Endothelial cell (in vitro differentiated cells): ENCODE measurements at places on chromosomes 5 and 9.

DNA sequence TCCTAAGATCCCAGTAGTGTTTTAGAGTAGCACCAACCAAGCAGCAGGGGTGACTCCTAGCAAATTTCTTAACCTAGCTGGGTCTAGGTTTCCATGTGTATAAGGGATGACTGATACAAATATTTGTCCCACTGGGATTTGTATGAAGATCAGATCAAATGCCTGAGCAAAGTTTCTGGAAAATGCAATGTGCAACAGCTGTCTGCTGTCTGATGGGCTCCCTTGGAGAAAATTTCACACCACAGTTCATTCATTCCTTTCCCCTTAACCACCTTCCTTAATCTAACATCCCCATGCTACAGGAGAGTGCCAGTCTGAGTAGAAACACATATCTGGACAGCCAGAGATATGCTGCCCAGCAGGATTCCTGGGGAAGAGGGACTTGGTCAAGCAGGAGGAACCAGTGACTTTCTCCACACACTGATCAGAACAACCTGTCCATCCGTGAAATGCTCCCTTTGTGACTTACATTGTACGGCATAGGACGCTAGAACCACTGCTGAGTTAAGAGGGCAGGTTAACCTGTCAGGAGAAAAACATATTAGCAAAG lies 53.3 kb downstream of the PTPN3 start:
- DNase-seq: no peak

DNA sequence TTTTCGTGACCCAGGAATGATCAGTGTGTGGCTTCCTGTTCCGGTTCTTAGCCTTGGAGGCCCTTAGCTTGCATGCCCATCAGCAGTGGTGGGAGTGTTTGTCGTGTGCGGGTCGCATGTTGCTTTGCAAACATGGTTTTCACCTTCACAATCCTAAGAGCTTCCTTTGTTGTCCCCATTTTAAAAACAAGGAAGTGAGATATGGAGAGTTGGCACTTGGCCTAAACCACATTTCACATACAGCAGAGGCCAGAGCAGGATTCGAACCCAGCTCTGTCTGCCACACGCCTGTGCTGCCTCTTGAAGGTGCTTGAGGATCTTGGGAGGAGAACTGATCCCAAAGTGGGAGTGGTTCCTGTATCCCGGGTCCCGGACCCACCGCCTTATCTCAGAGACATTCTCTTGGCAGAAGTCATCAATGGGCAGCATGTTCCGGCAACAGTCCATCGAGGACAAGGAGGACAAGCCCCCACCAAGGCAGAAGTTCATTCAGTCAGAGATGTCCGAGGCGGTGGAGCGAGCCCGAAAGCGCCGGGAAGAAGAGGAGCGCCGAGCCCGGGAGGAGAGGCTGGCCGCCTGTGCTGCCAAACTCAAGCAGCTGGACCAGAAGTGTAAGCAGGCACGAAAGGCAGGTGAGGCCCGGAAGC lies 38.2 kb upstream of the POMT1 start:
- no peak for DNase-seq

GRCh38 chr5:178640331-178641045 lies 13.6 kb upstream of the CLK4 start:
- no peak for DNase-seq

GRCh38 chr9:128629136-128629535 lies 27.5 kb downstream of the DYNC2I2 start:
- DNase-seq: no peak

GRCh38 chr9:6757132-6757455 lies 679 bp upstream of the KDM4C start:
- no peak for DNase-seq

- DNase-seq: peak; percentile 24
These were observed 70.7 kb downstream of the EPB41L4A start for GRCh38 chr5:112348387-112348786.

DNA sequence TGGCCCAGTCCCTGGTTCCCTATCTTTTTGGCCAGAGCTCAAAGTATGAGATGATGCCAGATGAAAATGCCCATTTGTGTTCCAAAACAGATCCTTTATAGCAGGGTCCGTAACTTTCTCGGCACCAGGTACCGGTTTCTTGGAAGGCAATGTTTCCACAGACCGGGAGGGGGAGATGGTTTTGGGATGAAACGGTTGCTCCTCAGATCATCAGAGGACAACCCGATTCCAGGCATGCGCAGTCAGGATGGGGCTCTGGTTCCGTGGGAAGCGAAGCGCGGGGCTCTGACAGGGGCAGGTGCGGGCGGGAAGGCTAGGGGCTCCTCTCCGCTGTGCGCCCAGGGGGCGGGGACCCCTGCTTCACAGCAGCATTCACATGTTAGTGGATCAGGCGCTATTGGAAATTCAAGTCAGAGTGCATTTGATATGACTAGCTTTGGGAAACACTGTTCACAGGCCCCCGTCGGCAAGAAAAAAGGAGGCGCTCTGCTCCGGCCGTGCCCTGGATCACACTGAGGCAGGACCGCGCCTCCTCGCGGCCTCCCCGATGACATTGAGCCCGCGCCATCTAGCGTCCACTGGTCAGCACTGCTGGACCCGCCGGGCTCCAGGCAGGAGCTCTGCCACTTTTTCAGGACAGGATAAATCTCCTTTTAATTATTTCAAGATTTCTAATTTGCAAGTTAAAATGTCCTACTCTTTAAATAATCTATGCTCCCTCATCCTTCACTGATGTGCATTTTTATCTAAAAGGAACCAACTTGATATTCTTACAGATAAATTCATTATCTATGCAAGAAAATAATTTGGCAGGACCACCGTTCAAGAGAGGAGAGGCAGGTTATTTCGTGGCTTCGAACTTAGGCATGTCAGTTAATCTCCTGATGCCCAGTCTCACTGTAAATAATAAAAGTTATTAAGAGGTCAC lies 190.0 kb downstream of the FANCC start:
- DNase-seq: peak; percentile 92

GRCh38 chr9:136921307-136921706 lies 23.2 kb downstream of the FBXW5 start:
- no peak for DNase-seq

- DNase-seq: no peak
These were observed 228.2 kb downstream of the GRIA1 start for GRCh38 chr5:153718713-153719112.

GRCh38 chr5:97425511-97425910 lies 242.5 kb upstream of the RIOK2 start:
- DNase-seq: peak; percentile 28

- no peak for DNase-seq
These were observed 74.7 kb downstream of the PIK3R1 start for GRCh38 chr5:68290260-68290674.

- DNase-seq: no peak
These were observed 23.8 kb downstream of the GDA start for GRCh38 chr9:72173080-72173479.

DNA sequence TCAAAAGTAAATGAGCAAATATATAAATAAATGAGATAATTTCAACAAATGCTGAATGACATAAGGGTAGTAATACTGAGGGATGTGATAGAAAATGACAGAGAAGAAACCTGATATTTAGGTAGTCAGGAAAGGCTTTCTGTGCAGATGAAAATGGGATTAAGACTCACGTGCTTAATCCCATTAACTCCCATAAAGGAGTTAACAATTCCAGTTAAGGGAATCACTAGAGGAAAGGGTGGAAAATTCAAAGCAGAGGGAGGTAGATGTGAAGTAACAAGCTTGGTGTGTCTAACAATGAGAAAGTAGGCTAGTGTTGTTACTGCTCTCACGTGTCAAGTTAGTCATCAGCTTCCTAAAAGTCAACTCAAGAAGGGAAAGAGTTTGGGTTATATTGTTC lies 90.5 kb upstream of the TRIM32 start:
- no peak for DNase-seq

DNA sequence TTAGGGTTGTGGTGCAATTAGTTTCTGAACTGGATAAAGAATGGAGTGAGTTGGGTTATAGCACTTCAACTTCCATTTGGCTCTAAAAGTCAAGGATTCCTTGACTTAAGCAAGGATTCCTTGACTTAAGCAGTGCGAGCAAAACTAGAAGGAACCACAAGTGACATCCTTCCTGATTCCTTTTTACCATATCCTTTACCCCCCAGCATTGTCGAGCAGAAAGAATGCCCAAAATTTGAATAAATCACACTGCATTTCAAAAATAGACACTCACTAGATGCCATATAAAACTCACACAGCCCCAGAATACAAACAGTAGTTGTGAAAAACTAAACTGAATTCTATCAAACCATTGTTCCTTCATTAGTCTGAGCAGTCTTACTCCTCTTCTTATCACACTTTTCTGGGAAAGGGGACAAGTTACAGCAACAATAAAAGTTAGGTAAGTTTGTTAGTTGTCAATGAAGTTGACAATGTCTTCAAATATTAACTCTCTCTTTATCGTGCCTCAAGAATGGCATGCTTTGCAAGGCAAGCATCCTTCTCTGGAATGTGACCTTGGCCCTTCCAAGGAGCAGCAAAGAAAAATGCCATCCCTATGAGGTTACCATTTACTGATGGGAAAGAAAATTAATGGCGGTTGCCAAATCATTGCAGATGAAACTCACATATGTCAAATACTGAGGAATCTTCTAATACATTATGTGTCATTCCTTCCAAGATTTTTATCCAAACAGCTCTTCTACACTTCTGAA lies 273.3 kb upstream of the ANKRD55 start:
- no peak for DNase-seq

DNA sequence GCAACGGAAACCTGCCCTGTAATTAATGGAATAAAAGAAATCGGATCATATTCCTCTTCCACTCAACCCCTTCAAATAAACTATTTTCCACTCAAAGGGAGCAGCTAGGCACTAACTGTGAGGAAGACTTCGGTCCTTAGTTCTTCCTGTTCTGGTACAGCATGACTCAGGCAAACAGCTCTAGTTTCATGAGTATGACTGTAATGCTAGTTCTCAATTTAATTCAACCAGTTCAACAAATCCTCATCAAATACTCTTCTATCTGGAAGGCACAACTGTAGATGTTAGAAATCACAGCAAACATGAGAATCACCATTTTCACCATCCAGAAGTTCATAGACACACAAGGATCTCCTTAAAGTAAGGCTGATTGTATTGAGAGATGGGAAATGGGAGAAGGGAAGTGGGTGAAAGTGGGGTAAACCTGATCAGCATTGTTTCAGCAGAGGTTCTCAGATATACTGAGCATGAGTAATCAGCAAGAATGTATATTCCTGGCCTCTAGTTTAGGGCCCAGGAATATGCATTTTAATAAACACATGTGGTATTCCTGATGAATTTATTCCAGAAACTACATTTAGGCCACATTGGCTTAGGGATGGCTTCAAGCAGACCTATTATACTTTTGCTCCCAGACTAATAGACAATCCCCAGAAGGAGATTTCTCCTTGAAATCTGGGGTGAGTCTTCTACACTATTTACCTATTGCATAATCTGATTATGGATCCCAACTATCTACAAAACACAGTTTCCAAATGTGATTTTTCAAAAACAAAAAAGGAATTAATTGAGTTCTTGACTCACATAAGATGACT lies 141.1 kb upstream of the SLC12A2 start:
- DNase-seq: no peak

DNA sequence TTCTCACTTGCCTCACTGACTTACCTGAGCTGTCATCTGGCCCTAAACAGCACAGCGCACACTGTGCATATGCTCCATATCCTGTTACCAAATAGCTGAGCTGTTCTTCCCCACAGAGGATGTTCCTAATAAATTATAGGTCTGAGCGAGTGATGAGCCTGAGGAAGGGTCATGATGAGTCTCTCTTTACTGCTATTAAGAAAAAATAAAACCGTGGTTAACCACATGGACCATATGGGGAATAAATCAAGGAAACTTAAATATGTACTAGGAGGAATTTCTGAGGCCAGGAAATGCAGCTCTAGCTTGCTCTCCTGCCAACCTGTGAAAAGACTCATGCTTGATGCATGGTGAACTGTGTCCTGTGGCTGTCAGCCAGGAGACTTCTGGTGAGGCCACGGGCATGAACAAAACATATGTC lies 424.8 kb upstream of the DMAC1 start:
- no peak for DNase-seq

GRCh38 chr9:93655621-93656425 lies 79.4 kb downstream of the PHF2 start:
- DNase-seq: no peak

DNA sequence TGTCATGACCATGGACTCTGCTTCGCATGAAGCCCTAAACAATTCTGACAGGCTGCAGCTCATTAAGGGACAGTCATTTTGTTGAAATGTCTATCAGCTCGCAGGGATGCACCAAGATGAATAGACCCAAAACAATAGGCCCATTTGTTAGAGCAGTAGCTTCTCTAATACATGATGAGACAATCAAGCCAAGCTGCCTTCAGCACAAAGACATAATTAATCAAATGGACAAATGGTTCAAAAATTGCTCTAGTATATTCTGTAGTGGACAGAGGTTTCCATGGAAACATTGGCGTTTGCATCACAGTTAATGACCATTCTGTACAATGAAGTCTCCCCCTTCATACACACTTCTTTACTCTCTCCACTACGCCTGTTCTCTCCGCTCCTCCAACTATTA lies 274.6 kb downstream of the ANXA1 start:
- no peak for DNase-seq

DNA sequence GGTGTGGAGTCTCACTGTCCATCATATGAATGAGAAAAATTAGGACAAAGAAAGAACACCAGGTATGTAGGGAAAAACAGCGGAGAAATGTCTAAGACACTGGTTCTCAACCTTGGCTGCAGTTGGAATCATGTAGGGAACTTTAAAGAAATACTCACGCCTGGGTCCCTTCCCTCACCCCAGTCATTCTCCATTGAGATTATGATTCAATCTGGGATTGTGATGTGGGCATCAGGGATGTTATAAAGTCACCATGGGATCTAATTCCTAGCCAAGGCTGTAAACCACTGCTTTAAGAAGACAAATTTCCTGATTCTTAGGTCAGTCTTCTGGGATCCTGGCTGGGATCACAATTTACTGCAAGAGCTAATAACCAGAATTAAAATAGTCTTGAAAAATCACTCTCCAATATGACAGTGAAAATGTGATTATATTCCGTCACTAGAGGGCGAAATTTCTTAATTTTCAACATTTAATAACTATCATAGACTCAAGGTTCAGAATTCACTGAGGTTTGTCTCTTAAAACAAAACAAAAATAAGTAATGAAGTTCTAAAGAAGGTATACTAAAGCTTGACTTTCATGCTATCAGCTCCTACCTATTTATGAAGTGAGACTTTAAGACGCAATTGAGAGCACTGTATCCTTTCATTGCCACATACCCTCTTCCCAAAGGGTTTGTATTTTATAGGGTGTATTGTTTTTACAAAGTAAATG lies 60.5 kb downstream of the GLDC start:
- DNase-seq: no peak

GRCh38 chr5:11902201-11902619 lies 2.0 kb downstream of the CTNND2 start:
- DNase-seq: no peak

DNA sequence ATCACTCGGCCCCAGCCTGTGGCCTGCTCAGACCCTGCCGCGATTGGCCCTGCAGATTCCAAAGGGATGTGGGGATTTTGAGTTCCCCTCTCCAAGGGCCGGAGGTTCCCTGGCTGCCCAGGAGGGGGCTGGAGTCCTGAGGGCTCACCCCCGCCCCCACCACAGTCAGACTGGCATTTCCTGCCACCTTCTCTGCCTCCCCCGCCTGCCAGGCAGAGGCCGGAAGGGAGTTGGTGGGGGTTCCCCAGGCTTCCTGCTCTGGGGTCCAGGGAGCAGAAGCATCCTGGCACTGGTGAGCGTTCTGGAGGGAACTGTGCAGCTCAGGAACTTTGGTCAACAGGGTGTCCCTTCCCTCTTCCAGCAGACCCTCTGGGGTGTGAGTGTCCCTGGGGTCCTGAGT lies 70.6 kb downstream of the RXRA start:
- peak; percentile 48 for DNase-seq

GRCh38 chr5:32510860-32511259 lies 66.3 kb upstream of the ZFR start:
- DNase-seq: no peak

- no peak for DNase-seq
These were observed 114.3 kb upstream of the EPB41L4A start for GRCh38 chr5:112533362-112533761.
